ENCODE measurements at places on chromosomes 13 and 19.

GRCh38 chr19:18594824-18595373 lies 6.3 kb downstream of the REX1BD start:
- DNase-seq = no peak

GRCh38 chr19:19546751-19547162 lies 8.7 kb downstream of the CILP2 start:
- DNase-seq = no peak

DNA sequence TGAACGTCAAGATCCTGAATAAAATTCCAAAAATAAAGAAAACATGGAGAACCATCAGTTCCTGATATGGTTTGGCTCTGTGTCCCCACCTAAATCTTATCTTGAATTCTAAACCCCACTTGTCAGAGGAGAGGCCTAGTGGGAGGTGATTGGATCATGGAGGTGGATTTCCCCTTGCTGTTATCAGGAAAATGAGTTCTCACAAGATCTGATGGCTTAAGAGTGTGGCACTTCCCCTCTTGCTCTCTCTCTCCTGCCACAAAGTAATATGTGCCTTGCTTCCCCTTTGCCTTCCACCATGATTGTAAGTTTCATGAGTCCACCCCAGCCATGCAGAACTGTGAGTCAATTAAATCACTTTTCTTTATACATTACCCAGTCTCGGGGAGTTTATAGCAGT lies 827.4 kb downstream of the GPC5 start:
- no peak for DNase-seq

GRCh38 chr19:7871437-7872305 lies 2.5 kb downstream of the PRR36 start:
- peak; percentile 69 for DNase-seq

DNA sequence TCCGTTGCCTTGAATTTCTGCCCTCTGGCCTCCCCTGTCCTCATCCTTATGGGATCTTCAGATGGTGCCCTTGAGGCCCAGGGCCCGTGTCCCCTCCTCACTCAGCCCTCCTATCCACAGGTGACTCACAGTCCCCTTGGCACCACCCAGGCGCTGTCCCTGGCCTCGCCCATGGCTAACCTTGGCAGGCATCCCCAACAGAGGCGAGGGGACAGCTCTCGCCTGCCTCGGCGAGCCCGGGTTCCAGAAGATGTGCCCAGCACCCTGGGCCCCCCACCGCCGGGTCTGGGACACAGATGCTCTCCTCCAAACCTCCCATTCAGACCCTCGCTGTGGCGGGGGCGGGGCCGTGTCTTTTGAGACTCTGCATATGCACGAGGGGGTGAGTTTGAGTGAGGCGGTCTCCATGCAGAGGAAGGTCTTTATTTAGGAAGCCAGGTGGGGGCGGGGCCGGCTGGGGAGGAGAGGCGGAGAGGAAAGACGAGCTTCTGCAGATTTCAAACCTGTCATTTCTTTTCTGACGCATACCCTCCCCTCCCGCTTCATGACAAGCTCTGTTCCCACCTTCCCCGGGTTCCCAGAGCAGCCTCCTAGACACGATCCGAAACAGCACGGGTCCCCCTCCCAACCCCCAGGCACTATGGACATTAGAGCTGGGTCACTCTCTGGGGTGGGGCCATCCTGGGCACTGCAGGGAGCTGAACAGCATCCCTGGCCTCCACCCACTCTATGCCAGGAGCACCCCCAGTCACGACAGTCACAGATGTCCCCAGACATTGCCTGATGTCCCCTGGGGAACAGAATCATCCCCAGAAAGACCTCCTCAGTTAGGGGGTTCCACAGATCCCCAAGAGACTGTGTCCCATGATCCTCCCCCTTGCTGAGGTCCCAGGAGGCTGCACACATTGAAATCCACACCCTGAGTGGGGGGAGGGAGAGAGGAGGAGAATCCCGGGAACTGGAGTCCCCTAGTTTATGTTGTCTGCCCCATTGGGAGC lies 48.5 kb downstream of the GNG7 start:
- DNase-seq = no peak

DNA sequence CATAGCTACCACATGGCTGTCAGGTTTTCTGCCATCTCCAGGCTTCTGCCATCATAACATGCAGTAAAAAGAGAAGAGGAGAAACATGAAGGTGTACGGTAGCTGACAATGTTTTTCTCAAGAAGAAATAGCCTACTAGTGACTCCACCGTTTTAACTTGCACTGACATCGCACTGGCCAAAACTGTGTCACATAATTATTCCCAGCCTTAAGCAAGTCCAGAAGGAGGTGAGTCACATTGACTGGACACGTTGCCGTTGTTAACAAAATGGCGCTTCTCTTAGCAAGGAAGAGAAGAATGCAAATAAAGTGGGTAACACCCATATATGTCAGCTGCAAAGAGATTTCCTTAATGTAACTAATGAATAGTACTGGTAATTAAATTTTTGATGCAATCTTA lies 810.4 kb upstream of the SLC10A2 start:
- DNase-seq = no peak

DNA sequence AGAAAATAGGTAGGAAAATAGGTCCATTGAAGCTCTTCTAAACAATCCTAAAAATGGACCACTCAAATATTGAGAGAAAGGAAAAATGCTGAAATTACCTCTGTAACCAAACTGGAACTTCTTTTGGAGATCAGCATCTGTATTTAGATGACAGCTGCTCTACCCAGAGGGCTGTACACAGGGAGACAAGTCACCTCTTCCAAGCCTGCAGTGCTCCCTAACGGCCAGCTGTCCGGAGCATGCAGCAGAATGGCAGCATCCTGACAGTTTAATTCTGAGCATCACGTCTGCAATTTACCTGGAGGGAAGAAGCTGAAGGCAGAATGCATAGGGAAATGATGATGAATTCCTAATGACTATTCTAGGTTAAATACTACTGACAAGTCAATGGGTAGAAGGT lies 62.8 kb upstream of the DIAPH3 start:
- DNase-seq = no peak

- DNase-seq = no peak
Measured at GRCh38 chr13:42378383-42378780, 106.4 kb downstream of the AKAP11 start.
